ENCODE measurements at places on chromosomes 7 and 10. TPM values are rescaled to one million over a fixed set of nuclear protein-coding genes. Genes with fewer than 3 reads are reported as not detected.

The PLXNA4 gene
- polyA plus RNA-seq, result under 0.01 TPM

The ZNF365 gene
- polyA plus RNA-seq, result 0.21 TPM

The CYP51A1 gene
- 92.5 TPM for polyA plus RNA-seq

The TAS2R41 gene
- not detected for polyA plus RNA-seq

The OR2A14 gene
- not detected for polyA plus RNA-seq

DNA sequence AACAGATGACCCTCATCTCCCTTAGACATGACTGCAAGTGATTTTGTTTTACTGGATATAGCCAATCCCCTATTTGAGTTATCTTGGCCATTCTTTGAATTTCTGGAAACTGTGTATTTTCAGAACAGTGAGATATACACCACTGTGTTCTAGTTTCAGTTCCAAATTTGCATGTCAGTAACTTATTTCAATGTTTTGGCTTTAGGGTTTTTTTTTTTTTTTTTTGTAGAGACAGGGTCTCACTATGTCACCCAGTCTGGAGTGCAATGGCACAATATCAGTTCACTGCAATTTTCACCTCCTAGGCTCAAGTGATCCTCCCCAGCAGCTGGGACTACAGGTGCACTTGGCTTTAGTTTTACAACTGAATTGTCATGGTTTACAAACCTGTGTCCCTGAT, 67.2 kb downstream of the ATAD1 start:
- H3K27me3 ChIP-seq, result no peaks in the 10 kb centered on the region
- H3K4me3 ChIP-seq, result no peak overlapping the region
- DNase-seq, result no peak
- peaks cover 2% of the 10 kb centered on the region for H3K36me3 ChIP-seq
- no peak overlapping the region for H3K27ac ChIP-seq

GRCh38 chr10:124293616-124294449, 124.9 kb downstream of the OAT start:
- H3K36me3 ChIP-seq, result no peaks in the 10 kb centered on the region
- DNase-seq, result no peak
- H3K4me3 ChIP-seq, result no peak overlapping the region
- H3K27ac ChIP-seq, result no peak overlapping the region
- no peaks in the 10 kb centered on the region for H3K27me3 ChIP-seq

DNA sequence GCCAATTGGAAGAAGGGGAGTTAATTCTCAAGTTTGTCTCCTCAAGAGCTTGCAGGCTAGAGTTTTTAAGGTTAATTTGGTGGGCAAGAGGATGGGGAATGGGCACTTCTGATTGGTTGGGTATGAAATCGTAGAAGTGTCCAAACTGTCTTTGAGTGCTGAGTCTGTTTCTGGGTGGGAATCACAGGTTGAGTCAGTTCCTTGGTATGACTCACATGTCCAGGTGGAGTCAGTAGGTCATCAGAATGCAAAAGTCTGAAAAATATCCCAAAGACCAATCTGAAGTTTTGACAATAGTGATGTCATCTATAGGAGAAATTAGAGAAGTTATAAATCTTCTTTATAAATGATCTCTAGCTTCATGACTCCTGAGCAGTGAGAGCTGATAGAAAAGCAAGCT, 1252.2 kb downstream of the REEP3 start:
- H3K4me1 ChIP-seq, result peaks cover 7% of the 10 kb centered on the region
- no peaks in the 10 kb centered on the region for H3K27me3 ChIP-seq
- no peak overlapping the region for H3K27ac ChIP-seq
- no peaks in the 10 kb centered on the region for H3K36me3 ChIP-seq
- H3K4me3 ChIP-seq, result no peak overlapping the region

DNA sequence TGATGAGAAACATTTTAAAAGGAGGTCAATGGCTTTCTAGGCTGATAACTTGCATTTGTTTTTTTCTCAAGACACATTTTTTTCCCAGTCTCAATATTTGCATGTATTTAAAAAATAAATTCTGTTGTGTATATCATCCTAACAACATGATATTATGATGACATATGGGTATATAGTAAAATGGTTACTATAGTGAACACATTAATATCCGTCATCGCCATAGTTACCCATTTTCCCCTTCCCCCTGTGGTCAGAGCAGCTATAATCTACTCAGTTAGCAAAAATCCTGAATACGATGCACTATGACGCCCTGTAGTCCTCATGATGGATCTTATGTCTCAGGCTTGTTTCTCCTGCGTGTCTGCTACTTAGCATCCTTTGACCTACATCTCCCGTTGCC, 60.9 kb upstream of the ZPBP start:
- no peak overlapping the region for H3K27ac ChIP-seq
- DNase-seq, result no peak
- H3K27me3 ChIP-seq, result no peaks in the 10 kb centered on the region
- H3K4me1 ChIP-seq, result no peaks in the 10 kb centered on the region
- no peaks in the 10 kb centered on the region for H3K36me3 ChIP-seq

- H3K27me3 ChIP-seq, result no peaks in the 10 kb centered on the region
- H3K27ac ChIP-seq, result no peak overlapping the region
Measured at GRCh38 chr7:17444673-17445072, 146.2 kb downstream of the AHR start.

- no peaks in the 10 kb centered on the region for H3K36me3 ChIP-seq
- H3K4me3 ChIP-seq, result no peak overlapping the region
- peak; percentile 28 for DNase-seq
- no peak overlapping the region for H3K27ac ChIP-seq
- H3K4me1 ChIP-seq, result peaks cover 2% of the 10 kb centered on the region
Measured at GRCh38 chr7:105268056-105268455, 120.7 kb downstream of the SRPK2 start.

- no peaks in the 10 kb centered on the region for H3K4me1 ChIP-seq
- no peak overlapping the region for H3K4me3 ChIP-seq
- no peak for DNase-seq
- H3K27ac ChIP-seq, result no peak overlapping the region
- no peaks in the 10 kb centered on the region for H3K36me3 ChIP-seq
Measured at GRCh38 chr10:75617485-75618155, 186.2 kb downstream of the LRMDA start.

DNA sequence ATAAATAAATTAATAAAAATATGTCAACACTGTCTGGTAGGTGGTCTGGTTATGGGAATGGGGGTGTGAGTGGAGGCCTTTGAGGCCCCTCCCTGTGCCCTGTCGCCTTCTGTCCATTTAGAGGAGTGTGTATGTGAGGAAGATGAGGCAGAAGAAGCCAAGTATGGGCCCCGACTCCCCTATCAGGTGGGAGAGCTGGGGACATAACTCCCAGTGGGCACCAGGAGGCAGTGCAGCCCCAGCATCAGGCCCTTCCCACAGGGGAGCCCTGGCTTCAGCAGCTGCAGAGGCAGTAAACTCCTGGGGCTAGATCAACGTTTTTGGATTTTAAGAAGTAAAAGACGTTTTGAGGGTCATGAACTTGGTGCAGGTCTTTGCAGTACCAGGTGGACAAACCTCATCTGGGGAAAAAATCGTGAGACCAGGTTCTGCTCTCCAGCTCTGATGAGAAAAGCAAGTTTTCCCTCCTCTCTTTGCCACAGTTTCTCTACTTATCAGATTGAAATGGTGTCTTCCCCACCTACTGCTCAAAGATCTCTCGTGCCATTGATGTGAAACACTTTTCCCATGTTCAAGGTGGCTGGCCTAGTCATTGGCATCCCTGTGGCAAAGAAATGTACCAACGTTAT, 167.8 kb upstream of the EEPD1 start:
- H3K4me3 ChIP-seq, result no peak overlapping the region
- peak; percentile 76 for DNase-seq
- no peaks in the 10 kb centered on the region for H3K27me3 ChIP-seq
- H3K27ac ChIP-seq, result no peak overlapping the region

GRCh38 chr7:32206987-32207386, 136.8 kb upstream of the PDE1C start:
- H3K36me3 ChIP-seq, result no peaks in the 10 kb centered on the region
- H3K27ac ChIP-seq, result no peak overlapping the region
- DNase-seq, result no peak
- no peaks in the 10 kb centered on the region for H3K27me3 ChIP-seq
- no peak overlapping the region for H3K4me3 ChIP-seq

DNA sequence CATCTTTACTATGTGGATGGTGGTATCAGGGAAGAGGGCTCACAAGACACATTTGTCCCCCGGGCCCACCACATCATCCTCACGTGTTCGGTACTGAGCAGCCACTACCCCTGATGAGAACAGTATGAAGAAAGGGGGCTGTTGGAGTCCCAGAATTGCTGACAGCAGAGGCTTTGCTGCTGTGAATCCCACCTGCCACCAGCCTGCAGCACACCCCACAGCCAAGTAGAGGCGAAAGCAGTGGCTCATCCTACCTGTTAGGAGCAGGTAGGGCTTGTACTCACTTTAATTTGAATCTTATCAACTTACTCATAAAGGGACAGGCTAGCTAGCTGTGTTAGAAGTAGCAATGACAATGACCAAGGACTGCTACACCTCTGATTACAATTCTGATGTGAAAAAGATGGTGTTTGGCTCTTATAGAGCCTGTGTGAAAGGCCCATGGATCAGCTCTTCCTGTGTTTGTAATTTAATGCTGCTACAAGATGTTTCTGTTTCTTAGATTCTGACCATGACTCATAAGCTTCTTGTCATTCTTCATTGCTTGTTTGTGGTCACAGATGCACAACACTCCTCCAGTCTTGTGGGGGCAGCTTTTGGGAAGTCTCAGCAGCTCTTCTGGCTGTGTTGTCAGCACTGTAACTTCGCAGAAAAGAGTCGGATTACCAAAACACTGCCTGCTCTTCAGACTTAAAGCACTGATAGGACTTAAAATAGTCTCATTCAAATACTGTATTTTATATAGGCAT, 9.1 kb upstream of the CSGALNACT2 start:
- no peak overlapping the region for H3K4me3 ChIP-seq
- no peaks in the 10 kb centered on the region for H3K36me3 ChIP-seq
- DNase-seq, result no peak

DNA sequence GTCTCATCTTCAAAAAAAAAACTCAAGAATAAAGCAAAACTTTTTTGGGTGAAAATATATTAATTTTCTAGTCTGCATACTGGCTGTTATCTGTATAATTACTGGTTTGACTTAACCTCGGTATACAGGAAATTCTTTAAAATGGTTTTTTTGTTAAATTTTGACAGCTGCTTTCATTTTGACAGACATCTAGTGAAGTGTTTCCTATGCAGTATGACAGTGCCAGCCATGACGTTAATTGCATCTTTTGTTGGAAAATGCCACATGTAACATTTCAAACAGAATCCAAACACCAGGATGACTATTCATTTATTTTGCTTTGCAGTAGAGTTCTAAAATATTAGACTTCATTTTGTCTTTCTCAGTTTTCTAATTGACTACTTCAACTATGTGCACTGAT, 460.4 kb downstream of the NXPH1 start:
- H3K36me3 ChIP-seq, result no peaks in the 10 kb centered on the region
- DNase-seq, result no peak
- H3K27ac ChIP-seq, result no peak overlapping the region
- no peaks in the 10 kb centered on the region for H3K4me1 ChIP-seq

- no peaks in the 10 kb centered on the region for H3K27me3 ChIP-seq
- H3K27ac ChIP-seq, result no peak overlapping the region
- DNase-seq, result no peak
- peaks cover 5% of the 10 kb centered on the region for H3K4me1 ChIP-seq
- H3K36me3 ChIP-seq, result no peaks in the 10 kb centered on the region
Measured at GRCh38 chr10:78211561-78212051, 177.9 kb downstream of the RPS24 start.

DNA sequence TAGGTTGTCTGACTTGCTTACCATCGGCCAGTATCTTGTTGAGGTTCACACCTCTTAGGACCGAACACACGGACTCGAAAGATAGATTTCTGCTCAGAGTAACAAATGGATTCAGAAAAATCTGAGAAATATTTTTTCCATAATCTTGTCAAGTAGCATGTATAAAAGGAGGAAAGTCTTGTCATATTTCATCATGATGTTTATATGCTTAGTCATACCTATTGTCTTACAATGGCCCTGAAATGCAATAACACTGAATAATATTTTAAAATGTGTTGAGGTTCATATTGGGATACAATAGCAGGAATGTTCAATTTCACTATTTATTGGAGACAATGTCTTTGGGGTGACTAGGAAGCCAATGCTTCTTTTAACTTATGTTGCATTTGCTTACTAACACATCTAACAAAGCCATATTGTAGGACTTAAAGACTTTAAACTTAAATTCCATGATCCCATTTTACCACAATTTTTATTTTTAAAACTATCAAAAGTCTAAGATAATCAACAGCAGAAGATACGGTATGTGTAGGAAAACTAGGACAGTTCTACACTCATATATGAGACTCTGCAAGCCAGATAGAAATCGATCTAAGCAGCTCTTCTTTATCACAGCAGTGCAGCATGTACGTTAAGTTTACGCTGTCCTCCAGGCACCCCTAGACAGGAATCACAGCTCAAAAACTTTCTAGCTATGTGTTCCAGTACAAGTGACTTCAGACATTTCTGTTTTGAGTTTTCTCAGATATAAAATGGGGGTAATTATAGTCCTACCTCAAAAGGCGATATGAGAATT, 135.7 kb upstream of the CAV2 start:
- DNase-seq, result no peak
- H3K27me3 ChIP-seq, result no peaks in the 10 kb centered on the region
- no peaks in the 10 kb centered on the region for H3K36me3 ChIP-seq
- no peak overlapping the region for H3K4me3 ChIP-seq

DNA sequence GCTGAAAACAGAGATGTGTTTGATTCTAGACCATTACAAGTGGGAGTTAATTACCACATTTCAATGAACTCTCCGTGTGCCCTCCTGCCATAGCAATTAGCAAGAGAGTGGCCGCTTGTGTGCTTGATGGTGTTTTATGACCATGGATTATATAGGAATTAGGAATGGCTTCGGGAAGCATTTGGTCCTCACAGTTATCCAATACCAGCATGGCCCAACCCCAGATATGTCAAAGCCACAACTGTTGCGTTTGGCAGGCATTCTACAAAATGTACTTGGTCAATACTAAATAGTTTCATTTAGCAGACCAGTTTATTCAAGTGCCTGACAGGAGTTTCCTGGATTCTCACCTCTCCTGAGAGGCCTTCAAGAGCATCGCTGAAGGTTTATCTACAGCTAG, 509.0 kb upstream of the GALNT17 start:
- H3K4me3 ChIP-seq, result no peak overlapping the region
- no peak overlapping the region for H3K27ac ChIP-seq
- peaks cover 4% of the 10 kb centered on the region for H3K4me1 ChIP-seq
- H3K27me3 ChIP-seq, result no peaks in the 10 kb centered on the region

DNA sequence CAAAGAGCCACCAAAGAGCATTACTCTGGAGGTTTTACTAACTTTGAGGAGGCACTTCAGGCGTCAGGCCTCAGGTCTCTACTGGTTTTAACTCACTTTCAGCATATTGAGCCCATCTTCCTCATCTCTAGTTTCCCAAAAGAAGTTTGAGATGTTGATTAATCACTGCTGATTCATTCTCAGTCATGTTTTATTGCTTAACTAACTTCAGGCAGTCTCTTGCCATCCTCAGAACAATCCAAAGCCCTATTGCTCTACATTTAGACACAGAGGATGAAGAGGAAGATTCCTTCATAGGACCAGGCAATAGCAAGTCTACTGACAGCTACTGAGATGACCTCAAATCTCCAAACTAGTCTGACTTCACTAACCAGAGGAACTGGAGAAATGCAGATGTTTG, 39.1 kb upstream of the BET1 start:
- no peaks in the 10 kb centered on the region for H3K36me3 ChIP-seq
- H3K4me3 ChIP-seq, result no peak overlapping the region
- H3K4me1 ChIP-seq, result no peaks in the 10 kb centered on the region
- H3K27me3 ChIP-seq, result no peaks in the 10 kb centered on the region
- no peak overlapping the region for H3K27ac ChIP-seq

Data from small intestine (tissue), 16 donors.